ENCODE measurements at places on chromosomes 6 and 20.
A peak's percentile ranks its signal among the peaks of the same experiment; 100 is the strongest.

- no peak for DNase-seq
These were observed 417.8 kb downstream of the CDC5L start for GRCh38 chr6:44805238-44805846.

GRCh38 chr6:10434235-10434634 lies 19.4 kb upstream of the TFAP2A start:
- DNase-seq = no peak

GRCh38 chr6:165988757-165989456 lies 178.7 kb downstream of the TBXT start:
- no peak for DNase-seq

GRCh38 chr6:40856271-40856670 lies 182.8 kb downstream of the UNC5CL start:
- no peak for DNase-seq

GRCh38 chr6:107235007-107235406 lies 119.7 kb upstream of the BEND3 start:
- no peak for DNase-seq

- DNase-seq = no peak
These were observed 374.5 kb downstream of the EPM2A start for GRCh38 chr6:145360865-145361264.

DNA sequence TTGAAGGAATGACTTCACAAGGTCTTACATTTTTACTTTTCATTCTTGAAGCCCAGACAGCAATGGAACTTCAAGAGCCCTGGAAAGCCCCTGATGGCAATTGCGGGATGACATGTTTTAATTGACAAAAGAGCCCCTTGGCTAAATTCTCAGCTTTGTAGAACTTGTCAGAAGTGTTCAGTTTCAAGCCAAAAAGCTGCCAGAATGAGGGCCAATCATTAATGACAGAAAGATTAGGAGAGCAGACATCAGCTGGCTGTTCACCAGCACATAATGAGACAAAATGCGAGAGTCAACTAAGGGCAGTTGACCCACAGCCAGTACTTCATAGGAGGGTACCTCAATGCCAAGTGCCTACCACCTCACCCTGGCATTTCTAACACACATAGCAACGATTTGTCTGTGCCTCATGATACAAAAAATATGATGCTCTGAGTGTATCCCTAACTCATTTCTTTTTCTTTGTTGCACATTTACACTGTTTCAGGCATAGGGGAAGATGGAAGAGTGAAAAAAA lies 243.1 kb downstream of the MYLK4 start:
- DNase-seq = no peak

- peak; percentile 71 for DNase-seq
These were observed 116.8 kb upstream of the SUPT3H start for GRCh38 chr6:45494416-45495135.

- DNase-seq = no peak
These were observed 48.9 kb upstream of the SYNDIG1 start for GRCh38 chr20:24420567-24420966.

- peak; percentile 23 for DNase-seq
These were observed 150.7 kb downstream of the TBC1D7 start for GRCh38 chr6:13177664-13178063.

DNA sequence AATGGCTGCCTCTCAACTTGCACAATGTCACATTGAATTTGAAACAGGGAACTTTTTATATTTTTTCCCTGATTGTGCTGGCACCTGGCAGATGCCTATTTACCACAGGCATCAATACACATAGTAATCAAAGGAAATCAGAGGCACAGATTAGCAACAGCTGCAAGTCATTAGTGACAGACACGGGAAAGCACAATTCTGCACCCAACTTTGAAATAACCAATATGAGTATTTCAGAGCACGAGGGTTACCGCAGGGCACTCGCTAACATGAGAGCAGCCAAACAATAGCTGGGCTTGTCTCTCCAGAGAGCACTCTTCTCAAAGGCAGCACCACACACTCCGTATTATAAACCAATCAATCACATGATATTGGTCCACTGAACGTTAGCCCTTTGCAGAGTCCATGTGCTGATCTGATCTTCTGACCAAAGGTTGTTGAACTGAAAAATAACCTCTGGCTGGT lies 149.5 kb downstream of the RNF144B start:
- no peak for DNase-seq

DNA sequence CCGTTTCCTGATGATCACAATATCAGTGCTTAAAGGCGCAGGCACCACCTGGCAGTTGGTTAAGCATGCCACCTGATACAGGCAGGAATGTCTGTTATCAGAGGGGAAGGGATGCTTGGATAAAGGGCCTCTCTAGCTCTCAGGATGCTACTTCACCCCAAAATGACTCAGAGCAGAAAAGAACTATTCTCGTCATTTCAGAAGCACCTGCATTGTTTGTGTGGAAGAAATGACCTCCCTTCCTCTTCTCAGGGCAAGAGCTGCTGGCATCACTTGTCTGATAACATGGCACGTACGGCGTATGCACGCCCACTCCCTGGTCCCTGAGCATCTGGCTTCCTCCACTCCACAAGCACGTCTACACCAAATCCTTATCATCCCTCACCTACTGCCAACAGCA lies 47.3 kb downstream of the ATP9A start:
- DNase-seq = peak; percentile 40

- no peak for DNase-seq
These were observed 39.0 kb downstream of the TTLL9 start for GRCh38 chr20:31909253-31910070.

Data from activated CD4-positive, alpha-beta T cell treated with anti-CD3 and anti-CD28 coated beads, Interleukin-2, amount 50 U/mL, for 16 hours (primary cell).